ENCODE measurements at places on chromosomes 5 and 9. TPM values are rescaled to one million over a fixed set of nuclear protein-coding genes. Genes with fewer than 3 reads are reported as not detected.

SARDH gene
- total RNA-seq = 5.0 TPM

AGTPBP1 gene
- 20.3 TPM for total RNA-seq

CCDC171 gene
- 0.63 TPM for total RNA-seq

FOXD4L6 gene
- not detected for total RNA-seq

ARL14EPL gene
- total RNA-seq = not detected

CYSRT1 gene
- total RNA-seq = 0.46 TPM

SMIM32 gene
- total RNA-seq = not detected

KCNMB1 gene
- 0.03 TPM for total RNA-seq

VLDLR gene
- total RNA-seq = 1.5 TPM

SCGB3A2 gene
- total RNA-seq = 0.90 TPM

FAM221B gene
- total RNA-seq = not detected

SPINK7 gene
- not detected for total RNA-seq

DNA sequence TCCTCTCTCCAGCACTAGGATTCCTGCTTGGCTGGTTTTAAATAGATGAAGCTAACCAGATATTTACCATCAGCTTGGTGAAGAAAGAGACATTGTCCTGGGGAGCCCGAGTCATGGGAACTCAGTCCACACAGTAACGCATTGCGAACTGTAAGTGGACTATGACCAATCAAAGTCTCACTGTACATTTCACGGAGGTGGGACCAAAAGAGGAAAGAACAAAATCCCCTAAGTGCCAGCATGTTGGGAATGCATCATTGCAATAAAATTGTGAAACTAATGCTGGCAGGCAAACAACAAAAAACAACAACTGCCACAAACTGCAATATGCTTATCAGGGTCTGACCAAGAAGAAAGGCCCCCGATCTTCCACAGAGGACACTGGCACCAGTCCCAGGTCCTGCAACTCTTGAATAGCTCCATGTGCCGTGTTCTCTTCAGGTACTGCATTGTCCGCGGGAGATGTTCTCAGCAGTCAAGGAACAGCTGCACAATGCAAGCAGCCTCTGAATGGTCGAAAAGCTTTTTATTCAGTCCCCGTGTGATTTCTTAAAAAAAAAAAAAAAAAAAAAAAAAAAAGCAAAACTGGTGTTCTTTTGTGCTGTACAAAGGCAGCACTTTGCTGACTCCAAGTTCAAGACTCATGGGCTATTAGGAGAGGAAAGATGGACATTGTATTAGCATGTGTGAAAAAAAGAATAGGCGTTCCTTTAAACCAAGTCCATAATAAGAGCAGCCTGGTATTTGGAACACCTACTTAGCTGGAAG lies 38.1 kb downstream of the SEMA6A start:
- DNase-seq = no peak

- no peak for DNase-seq
Observed at GRCh38 chr9:97856857-97857605, 4.0 kb downstream of the FOXE1 start.

GRCh38 chr9:90044710-90045151 lies 439.9 kb downstream of the GADD45G start:
- DNase-seq = no peak

DNA sequence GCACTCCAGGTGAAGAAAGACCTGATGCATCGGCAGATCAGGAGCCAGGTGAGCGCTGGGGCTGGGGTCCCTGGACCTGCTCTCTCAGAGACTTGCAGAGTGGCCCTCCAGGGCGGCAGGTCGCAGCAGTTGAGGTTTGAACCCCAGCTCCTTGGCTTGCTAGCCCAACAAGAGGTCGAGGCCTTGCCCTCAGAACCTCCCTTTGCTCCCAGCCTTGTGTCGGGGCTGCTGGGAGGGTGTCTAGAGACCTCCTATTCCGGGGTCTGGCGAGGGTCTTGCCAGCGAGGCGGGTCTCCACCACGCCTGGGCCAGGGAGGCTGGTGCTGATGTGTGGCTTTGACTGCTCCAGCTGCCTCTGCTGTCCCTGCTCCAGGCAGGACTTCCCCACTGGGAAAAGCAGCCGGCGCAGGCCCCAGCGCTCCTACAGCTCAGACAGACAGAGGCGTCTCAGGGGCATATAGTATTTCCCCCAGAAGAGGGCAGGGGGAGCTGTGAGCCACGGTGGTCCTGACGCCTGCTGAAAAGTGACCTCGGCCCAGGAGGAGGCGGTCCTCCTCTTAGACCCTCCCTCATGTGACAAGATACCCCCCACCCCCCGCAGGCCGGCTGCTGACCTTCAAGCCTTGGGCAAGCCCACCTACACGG lies 38.3 kb downstream of the LRSAM1 start:
- DNase-seq = no peak

- no peak for DNase-seq
Observed at GRCh38 chr9:113380869-113381378, 4.1 kb upstream of the HDHD3 start.

GRCh38 chr9:116706310-116707290 lies 19.5 kb downstream of the TRIM32 start:
- no peak for DNase-seq

GRCh38 chr5:54148067-54148845 lies 162.1 kb downstream of the ARL15 start:
- no peak for DNase-seq

DNA sequence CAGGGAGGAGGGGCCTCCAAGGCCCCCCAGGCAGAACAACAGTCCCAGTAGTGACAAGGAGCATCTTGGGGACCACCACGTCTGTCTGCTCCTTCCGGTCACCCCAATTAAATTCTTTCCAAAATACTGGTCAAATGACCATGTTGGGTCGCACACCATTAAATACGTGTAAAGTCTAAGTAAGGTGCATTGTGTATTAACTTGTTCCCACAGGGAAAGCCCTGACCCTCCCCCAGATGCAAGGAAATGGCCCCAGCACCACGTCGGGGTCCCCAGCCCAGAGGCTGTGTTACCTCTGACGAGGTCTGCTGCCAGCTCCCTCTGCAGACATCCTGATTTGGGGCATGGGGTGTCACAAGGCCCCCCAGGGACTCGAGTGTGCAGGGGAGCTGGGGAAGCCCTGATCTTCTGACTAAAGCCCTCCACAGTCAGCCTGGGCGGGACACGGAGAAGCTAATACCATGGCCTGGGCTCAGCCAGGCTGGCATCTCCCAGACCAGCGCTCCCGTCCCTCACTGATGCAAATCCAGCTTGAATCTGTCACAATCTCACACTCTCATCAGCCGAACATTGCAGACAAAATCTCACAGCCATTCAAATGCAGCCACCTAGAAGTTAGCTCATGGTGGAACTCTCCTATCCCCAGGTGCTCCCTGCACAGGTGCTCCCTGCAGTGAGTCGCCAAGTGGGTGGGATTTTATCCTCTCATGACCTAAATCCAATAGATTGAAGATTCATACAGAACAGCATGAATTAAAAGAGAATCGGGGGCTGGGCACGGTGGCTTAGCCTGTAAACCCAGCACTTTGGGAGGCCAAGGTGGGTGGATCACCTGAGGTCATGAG lies 13.6 kb downstream of the TERT start:
- DNase-seq = no peak

DNA sequence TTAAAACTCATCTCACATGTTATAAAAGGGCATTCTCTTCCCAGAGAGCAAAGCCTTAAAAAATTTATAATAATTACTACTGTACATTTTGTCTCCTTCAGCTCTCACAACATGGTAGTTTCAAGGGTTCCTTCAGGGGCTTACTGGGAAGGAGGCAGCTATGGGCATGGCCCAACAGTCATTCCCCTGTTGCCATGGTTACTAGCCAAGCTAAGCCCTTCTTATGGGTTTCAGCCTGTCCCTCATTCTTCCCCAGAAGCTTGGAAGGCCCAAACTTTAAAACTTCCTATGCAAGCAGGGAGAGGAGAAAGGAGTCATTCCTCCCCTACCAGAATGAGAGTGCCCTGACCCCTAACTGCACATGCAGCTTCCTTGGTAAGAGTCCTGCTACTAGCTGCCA lies 82.2 kb upstream of the CNTLN start:
- DNase-seq = no peak

GRCh38 chr5:133440467-133441115 lies 171.8 kb downstream of the FSTL4 start:
- no peak for DNase-seq

GRCh38 chr5:119379096-119379495 lies 23.3 kb downstream of the TNFAIP8 start:
- no peak for DNase-seq

- no peak for DNase-seq
Observed at GRCh38 chr5:1744393-1745122, 55.1 kb downstream of the MRPL36 start.

- DNase-seq = no peak
Observed at GRCh38 chr9:137128862-137129455, 10.0 kb upstream of the GRIN1 start.

DNA sequence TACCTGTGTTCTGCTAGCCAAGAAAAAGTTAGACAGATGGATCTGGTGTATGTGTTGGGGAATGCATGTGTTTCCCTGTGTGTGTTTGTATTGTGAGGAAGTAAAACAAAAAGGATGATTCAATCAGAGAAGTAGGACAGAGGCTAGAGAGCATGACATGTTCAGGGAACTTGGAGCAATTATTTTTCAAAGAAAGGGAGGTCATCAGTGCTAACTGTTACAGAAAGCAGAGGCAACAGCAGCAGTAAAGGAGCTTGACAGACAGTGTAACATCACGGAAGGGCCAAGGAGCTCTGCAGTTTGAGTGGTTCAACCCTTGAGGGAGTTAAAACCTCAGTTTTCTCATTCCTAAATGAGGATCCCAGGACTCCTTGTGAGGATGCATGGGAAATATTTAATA lies 13.2 kb downstream of the SPINK1 start:
- DNase-seq = no peak
